SK-N-SH treated with all-trans-retinoic acid at 6 μM for 48 hours (cell line): ENCODE measurements at places on chromosomes 7 and 10.

DNA sequence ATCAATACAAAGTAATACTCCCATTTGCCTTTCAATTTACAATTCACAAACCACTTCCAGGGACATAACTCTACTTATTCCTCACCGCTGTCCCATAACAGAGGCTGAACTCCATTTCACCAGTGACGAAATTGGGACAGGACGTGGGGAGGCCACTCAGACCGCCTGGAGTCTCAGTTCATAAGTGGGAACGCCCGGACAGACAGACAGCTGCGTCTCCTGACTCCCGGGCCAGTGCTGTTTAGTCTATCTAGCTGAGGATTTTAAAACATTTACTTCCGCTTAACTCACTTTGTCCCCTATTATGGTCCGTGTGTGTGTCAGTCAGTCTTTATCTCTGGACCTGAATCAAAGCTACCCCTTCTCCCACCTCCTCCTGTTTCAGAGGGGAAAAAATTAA is 67.4 kb upstream of the ZNF438 start:
- ATAC-seq, result no peak

DNA sequence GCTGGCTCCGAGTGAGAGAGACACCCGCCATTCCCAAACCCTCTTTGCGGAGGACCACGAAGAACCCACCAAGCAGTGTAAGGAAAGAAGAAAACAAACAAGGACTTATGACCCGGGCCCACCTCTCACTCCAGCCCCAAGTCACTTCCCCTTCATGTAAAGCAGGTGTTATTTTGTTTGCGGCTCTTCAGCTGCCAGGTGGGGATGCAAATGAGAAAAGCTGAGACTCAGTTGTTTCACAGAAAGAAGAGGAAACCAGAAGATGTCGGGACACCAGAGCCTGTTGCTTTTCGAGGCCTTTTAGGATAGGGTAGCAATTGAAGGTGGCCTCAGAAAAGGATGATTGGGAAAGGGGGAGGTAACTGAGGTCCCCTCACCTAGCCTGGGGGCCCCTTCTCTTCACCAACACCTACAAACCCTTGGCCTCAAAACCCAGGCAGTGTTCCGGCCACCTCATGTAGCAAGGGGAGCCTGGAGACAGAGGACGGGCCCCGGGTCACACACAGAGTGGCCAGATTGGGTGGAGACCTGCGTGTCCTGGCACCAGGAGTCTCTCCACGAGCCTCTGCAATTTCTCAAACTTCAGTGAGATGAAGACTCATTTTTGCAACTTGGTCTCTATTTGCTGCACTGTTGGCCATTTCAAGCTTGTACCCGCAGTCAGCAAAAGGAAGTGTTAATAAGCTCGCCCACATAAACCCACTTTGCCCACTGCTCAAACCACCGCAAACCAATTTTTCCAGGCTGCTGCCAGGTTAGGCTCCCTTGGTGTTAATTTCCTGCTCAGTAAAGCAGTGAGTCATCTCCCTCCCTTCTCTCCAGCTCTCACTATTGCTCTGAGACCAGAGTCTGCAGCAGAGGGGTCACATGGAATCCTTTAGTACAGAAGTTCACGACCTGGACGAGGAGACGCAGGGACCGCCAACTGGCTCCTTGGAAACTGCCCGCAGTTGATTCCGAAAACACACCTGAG is 45.5 kb downstream of the AOC1 start:
- ATAC-seq, result no peak

DNA sequence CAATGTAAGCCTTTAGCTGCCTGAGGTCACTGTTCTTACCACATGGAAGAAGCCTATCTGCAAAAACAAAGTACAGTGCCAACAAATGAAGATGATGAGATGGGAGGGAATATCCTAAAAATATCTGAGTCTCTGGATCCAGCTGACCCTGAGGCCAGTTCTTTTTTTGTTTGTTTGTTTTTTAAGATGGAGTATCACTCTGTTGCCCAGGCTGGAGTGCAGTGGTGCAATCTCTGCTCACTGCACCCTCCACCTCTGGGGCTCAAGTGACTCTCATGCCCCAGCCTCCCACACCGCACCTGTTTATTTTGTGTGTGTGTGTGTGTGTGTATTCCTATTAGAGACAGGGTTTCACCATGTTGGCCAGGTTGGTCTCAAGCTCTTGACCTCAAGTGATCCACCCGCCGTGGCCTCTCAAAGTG is 44.9 kb downstream of the HYCC1 start:
- no peak for ATAC-seq

- no peak for ATAC-seq
These were observed 109.4 kb downstream of the DGKB start for GRCh38 chr7:14793151-14793550.
